Activated naive CD8-positive, alpha-beta T cell treated with anti-CD3 and anti-CD28 coated beads for 36 hours (primary cell): ENCODE measurements at places on chromosomes 5 and 9. TPM values are rescaled to one million over a fixed set of nuclear protein-coding genes. Genes with fewer than 3 reads are reported as not detected.
A peak's percentile ranks its signal among the peaks of the same experiment; 100 is the strongest.

SAXO1 gene
- total RNA-seq: not detected

C5orf58 gene
- total RNA-seq: not detected

CDX1 gene
- not detected for total RNA-seq

CETN3 gene
- total RNA-seq: 45.9 TPM

TLE1 gene
- total RNA-seq: 0.08 TPM

DNA sequence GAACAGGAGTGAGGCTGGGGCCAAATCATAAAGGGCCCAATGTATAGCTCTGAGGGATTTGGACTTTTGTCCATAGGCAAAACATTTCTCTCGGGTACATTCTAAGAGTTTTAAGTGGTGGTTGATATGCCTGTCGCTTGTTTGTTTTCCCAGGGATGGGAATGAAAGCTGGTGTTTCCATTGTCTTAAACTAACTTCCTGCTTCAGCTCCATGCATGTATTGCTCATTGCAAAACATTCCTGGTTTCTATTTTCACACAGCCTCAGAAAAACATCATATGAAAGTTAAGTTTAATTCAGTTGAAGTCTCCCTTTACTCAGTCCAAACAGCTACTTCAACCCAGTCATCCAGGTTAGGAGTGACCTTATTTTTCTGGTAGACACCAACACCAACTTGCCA lies 235.0 kb downstream of the ACTL7B start:
- H3K4me3 ChIP-seq: no peak overlapping the region
- H3K27me3 ChIP-seq: peaks cover 1% of the 10 kb centered on the region
- DNase-seq: no peak
- H3K27ac ChIP-seq: no peak overlapping the region
- no peaks in the 10 kb centered on the region for H3K4me1 ChIP-seq

DNA sequence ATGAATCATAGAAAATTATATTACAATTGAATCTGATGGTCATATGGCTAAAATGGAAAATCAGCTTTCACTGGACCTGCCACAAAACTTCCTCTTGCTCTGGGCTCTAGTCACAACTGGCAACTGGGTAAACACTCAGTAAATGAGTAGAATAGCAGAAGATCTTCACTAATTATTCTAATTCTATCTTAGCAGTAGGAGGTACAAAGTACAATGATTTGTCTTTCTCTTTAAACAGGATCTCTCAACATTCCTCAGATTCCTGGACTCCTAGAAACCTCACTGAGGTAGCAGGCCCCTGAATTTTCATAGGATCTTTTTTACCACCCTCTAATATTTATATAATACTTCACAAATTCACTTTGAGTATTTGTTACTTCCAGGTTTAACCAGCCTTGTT lies 239.9 kb upstream of the SMARCA2 start:
- no peak for DNase-seq

DNA sequence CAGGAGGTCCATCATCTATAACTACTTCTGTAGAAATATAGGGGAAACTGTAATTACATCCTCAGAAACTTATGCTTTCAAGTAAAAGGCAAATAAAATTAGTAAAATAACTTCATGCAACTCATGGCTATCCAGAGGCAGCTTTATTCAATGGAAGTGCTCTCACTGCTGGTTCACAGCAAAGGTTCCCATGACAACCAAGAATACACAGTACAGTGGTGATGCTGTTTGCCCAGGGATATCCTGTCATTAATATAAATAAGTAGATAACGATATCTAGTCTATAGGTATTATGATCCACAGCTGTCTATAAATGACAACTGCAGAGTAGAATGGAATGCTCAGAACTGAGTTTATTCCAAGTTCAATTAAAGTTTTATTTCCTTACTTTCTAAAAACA lies 390.3 kb downstream of the PDE4D start:
- H3K4me3 ChIP-seq: no peak overlapping the region
- no peak overlapping the region for H3K27ac ChIP-seq
- DNase-seq: no peak
- H3K4me1 ChIP-seq: no peaks in the 10 kb centered on the region

DNA sequence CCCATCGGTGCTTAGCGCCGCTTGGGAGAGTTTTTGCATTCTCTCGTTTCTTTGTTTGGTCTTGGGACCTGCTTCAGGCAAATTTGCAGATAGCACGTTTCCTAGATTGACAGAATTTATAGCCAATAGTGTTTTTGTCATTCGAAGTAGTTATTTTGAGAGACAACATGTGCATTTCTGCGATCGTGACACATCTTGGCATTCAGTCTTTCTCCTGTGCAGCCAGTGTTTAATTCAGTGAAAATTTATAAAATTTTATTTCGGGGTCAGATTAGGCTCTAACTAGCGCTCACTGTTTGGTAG lies 830 bp downstream of the PRRC1 start:
- H3K27me3 ChIP-seq: no peaks in the 10 kb centered on the region
- peak overlapping the region; percentile 76 for H3K27ac ChIP-seq
- DNase-seq: no peak
- peak overlapping the region; percentile 82 for H3K4me3 ChIP-seq
- H3K4me1 ChIP-seq: peaks cover 19% of the 10 kb centered on the region

GRCh38 chr9:785997-786396 lies 55.5 kb upstream of the DMRT1 start:
- no peaks in the 10 kb centered on the region for H3K36me3 ChIP-seq
- H3K27me3 ChIP-seq: no peaks in the 10 kb centered on the region
- no peaks in the 10 kb centered on the region for H3K4me1 ChIP-seq
- no peak for DNase-seq

DNA sequence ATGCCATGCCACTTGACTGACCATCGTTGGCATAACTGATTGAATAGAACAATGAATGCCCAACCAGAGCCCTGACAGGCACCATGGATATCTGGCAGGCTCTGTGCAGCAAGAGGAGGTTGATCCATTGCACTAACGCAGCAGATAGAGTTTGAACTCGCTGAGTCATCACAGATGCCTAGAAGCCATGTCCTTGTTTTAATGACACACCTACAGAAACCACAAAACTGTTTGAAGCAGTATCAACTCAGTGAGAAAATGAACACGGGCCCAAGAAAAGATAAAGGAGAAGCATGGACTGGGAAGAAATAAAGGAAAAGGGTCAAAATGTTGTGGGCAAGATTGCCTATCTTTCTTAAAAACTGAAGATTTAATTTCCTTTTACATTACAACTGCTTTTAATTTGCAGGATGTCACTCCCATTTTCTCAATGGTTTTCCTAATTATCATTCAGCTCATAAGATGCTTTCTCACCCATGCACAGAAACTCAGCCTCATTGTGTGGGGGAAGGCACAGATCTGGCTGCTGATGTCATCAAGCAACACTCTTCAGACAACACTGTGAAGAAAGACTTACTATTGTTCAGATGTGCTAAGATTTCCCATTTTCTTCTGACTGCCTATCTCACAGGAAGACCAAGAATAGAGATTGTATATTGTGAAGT lies 129.0 kb downstream of the PIK3R1 start:
- H3K4me1 ChIP-seq: peaks cover 29% of the 10 kb centered on the region
- H3K27ac ChIP-seq: peak overlapping the region; percentile 27
- H3K4me3 ChIP-seq: no peak overlapping the region
- H3K27me3 ChIP-seq: no peaks in the 10 kb centered on the region
- H3K36me3 ChIP-seq: no peaks in the 10 kb centered on the region

- no peaks in the 10 kb centered on the region for H3K4me1 ChIP-seq
- no peak overlapping the region for H3K4me3 ChIP-seq
- H3K27me3 ChIP-seq: no peaks in the 10 kb centered on the region
- no peaks in the 10 kb centered on the region for H3K36me3 ChIP-seq
Observed at GRCh38 chr9:74102702-74103101, 394.4 kb upstream of the RORB start.
